Muscle of leg (tissue), 16 donors: ENCODE measurements at places on chromosomes 7 and 10.

GRCh38 chr7:130699686-130700085, 13.3 kb upstream of the TSGA13 start:
- no peaks in the 10 kb centered on the region for H3K36me3 ChIP-seq
- H3K27me3 ChIP-seq: no peaks in the 10 kb centered on the region
- no peaks in the 10 kb centered on the region for H3K4me1 ChIP-seq

DNA sequence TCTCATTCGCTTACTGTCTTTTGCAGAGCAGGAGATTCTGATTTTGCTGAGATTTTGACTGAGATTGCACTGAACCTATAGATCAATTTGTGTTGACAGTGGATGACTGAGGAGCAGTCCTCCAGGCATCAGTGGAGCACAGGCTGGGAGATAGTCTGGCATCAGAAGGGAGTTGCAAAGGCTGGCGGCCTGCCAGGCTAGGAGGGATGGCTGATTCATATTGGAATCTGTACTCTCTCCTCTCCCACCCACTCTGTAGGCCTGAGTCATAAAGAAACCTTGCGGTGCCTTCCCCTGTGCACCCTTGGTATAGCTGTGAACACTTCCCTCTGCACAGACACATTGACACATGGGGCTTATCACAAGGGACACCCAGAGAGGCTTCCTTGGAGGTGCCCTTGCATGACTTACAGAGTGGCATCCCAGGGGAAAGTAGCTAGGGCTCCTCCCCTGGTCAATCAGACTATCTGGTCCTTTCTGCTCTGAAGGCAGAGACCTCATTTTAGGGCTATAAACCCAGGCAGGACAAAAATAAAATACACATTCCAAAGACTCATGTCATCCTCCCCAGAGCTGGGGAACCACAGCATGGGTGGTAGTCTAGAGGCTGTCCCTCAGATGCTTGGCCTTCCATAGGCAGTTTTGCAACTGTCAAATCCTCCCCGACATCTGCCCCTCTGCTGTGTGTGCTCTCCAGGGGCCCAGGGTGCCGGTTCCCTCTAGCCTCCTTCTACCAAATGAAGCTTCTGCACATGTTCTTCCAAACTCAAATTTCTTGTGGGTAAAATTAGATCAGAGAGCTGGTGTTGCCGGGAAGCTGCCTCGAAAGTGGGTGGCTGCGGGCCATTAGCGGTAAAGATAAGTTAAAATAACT, 37.4 kb upstream of the EEPD1 start:
- H3K36me3 ChIP-seq: no peaks in the 10 kb centered on the region
- no peaks in the 10 kb centered on the region for H3K27me3 ChIP-seq
- peaks cover 18% of the 10 kb centered on the region for H3K4me1 ChIP-seq
- H3K4me3 ChIP-seq: no peak overlapping the region

DNA sequence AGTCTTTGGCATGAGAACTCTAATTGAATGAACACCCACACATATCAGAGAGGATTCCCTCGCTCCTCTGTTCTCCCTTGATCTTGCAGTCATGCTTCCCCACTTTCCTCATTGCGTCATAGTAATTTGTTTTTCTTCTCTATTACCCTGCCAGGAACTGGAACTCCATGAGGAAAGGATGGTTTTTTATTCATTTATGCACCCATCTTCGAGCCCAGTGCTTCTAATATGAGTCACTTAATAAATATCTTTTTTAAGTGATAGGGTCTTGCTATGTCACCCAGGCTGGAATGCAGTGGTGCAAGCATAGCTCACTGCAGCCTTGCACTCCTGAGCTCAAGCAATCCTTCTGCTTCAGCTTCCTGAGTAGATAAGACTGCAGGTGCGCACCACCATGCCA, 83.5 kb downstream of the OTUD1 start:
- H3K27ac ChIP-seq: no peak overlapping the region
- DNase-seq: no peak
- no peaks in the 10 kb centered on the region for H3K27me3 ChIP-seq

DNA sequence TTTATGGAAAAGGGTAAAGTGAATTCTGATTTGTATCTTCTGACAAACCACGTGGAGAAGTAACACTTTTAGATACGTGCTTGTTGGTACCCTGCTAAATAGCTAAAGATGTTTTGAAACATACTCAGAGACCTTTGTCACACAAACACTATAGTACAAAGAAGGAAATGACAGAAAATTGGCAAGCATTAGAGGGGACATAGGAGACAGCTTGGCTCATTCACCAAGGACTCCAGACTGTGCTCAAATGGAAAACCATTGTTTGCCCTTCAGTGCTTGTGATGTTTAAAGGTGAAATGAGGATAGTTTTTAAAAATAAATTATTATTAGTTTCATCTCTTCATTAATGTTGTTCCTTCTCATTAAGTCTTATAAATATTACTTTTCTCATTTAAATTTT, 34.0 kb upstream of the CD36 start:
- H3K27me3 ChIP-seq: no peaks in the 10 kb centered on the region
- DNase-seq: peak; percentile 20
- H3K36me3 ChIP-seq: no peaks in the 10 kb centered on the region
- H3K4me1 ChIP-seq: peaks cover 2% of the 10 kb centered on the region
- no peak overlapping the region for H3K4me3 ChIP-seq

DNA sequence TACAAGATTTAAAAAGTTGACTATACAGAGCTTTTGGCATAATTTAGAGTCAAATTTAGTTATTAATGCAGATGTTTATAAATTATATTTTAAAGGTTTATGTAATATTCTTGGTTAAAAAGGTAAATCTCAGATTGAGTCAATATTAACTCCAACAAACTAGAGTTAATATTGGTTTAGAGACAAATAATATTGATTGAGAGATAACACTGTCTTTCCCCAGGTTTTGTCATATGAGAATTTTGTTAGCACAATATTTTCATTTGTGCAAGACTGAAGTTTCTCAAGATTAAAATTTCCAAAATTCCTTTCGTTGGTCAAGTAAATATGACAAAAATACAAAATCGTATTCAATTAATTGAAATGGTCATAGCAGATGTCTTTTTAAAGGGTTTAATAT, 12.9 kb upstream of the AKR1D1 start:
- no peak overlapping the region for H3K4me3 ChIP-seq
- no peaks in the 10 kb centered on the region for H3K27me3 ChIP-seq
- no peaks in the 10 kb centered on the region for H3K36me3 ChIP-seq
- H3K27ac ChIP-seq: no peak overlapping the region
- H3K4me1 ChIP-seq: no peaks in the 10 kb centered on the region
- no peak for DNase-seq

DNA sequence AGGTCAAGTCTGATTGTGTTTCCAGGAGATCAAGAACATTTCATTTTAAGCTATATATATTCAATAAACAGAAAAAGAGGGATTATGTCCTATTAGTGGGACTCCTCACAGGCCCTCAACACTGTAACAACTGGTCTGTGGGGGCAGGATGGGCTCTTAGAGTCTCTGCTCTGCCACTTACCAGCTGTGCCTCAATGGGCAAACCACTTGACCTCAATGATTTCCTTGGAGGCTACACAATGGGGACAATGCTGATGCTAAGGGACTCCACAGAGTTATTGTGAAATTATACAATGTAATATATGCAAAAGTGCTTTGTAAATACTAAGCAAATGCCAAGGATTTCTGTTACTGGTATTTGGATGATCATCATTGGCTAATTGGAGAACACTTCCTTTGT, 33.2 kb upstream of the MXI1 start:
- peaks cover 10% of the 10 kb centered on the region for H3K4me1 ChIP-seq
- peaks cover 14% of the 10 kb centered on the region for H3K27me3 ChIP-seq
- no peak overlapping the region for H3K27ac ChIP-seq
- H3K36me3 ChIP-seq: no peaks in the 10 kb centered on the region
- no peak overlapping the region for H3K4me3 ChIP-seq

DNA sequence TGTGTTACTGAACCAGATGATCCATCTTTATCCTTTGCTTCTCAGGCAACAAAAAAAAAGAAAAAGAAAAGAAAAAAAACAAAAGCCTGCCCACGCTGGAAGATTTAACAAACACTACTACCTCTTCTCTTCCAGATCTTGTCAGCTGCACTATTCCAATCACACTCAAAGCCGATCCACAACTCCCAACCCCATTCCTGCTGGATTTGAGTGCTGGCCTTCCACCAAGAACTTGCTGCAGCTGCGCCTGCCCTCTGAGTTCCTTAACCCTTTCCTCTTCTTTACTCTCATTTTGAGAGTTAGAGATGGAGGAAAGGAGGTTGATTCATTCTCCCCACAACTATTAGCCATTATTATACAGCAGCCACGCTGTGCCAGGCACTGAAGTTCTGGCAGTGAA, 16.0 kb upstream of the ITGA8 start:
- no peaks in the 10 kb centered on the region for H3K36me3 ChIP-seq
- DNase-seq: peak; percentile 98
- H3K4me3 ChIP-seq: no peak overlapping the region
- peak overlapping the region; percentile 71 for H3K27ac ChIP-seq

GRCh38 chr7:116258734-116259133, 48.4 kb downstream of the TES start:
- H3K27ac ChIP-seq: no peak overlapping the region
- H3K36me3 ChIP-seq: no peaks in the 10 kb centered on the region
- DNase-seq: peak; percentile 80
- H3K27me3 ChIP-seq: no peaks in the 10 kb centered on the region
- H3K4me3 ChIP-seq: no peak overlapping the region
- no peaks in the 10 kb centered on the region for H3K4me1 ChIP-seq

DNA sequence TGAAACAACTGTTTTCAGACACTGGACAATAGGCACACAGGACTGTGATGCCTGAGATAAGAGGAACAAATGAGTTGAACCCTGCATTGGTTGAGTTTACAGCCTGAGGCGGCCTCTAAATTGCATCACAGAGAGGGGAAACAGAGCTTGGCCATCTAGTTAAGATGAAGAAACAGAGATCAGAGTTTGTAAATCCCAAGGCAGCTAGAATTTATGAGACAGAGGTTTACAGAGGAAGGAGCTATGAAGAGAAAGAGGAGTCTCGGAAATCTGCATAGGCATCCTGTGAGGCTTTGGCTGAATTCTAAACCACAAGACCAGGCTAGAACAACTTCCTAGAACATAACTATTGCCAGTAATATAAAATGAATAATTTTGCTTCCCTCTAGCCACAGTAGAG, 41.0 kb upstream of the OIT3 start:
- no peaks in the 10 kb centered on the region for H3K27me3 ChIP-seq
- H3K36me3 ChIP-seq: peaks cover 7% of the 10 kb centered on the region
- DNase-seq: no peak
- no peaks in the 10 kb centered on the region for H3K4me1 ChIP-seq

DNA sequence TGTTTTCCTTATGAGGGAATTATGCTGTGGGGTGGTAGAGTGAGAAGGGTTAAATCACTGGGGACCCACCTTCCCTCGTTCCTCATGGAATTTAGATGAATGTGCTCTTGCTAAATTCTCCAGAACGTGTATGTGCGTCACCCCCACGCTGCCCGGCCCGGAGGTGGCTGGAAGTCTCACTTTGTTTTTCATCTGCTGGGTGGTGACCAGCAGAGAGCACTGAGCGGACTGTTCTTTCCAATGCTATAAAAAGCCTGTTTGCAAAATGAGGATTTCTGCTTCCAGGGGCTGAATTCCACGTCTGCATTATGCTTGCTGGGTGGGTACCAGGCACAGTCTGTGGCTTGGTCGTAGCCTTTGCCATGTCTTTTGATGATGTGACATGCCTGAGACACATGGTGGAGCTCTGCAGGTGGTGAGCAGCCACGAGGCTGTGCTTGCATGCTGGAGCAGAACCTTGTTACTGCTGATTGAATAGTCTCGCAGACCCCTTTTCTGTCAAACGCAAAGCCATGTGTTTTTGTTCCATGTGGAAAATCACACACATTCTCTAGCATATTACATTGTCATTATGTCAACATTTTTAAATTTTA, 31.9 kb upstream of the INSYN2A start:
- H3K4me1 ChIP-seq: peaks cover 2% of the 10 kb centered on the region
- peak; percentile 34 for DNase-seq
- H3K36me3 ChIP-seq: no peaks in the 10 kb centered on the region

GRCh38 chr7:30671793-30672465, 10.3 kb downstream of the CRHR2 start:
- peaks cover 13% of the 10 kb centered on the region for H3K27me3 ChIP-seq
- H3K4me1 ChIP-seq: no peaks in the 10 kb centered on the region
- no peak overlapping the region for H3K27ac ChIP-seq
- DNase-seq: peak; percentile 83
- H3K4me3 ChIP-seq: no peak overlapping the region

DNA sequence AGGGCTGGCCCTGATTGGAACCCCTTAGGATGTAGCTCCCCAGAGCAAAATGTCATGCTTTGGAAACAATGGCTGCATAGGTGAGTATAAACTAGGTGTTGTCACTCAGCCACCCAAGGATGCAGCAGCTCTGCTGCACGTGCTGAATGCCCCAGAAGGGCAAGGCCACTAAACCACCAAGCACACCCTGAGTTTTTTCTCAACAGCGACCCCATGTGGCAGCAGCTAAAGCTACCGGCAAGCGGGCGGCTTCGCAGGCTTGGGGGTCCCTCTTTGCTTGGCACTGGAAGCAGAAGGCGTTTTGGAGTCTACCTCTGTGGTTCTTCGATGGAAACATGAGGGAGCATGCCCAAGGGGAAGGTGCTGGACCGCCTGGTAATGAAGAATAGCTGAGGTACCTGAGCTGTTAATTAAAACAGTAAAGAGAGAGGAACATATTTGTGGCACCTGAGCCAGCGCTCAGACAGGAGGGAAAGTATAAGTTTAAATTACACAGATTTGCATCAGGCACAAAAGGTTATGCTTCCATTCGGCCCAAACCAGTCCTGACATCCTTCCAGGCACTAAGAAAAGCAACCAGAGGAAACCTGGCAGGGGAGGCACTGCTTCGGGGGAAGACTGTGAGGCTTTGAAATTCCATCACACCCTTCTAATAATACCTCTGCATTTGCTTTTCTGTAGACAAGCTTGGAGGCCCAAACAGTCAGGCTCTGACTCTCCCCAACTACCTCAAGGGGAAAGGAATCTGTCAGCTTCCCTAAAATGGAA, 152.1 kb downstream of the GFRA1 start:
- no peak overlapping the region for H3K4me3 ChIP-seq
- no peak overlapping the region for H3K27ac ChIP-seq
- H3K4me1 ChIP-seq: peaks cover 22% of the 10 kb centered on the region
- H3K36me3 ChIP-seq: peaks cover 10% of the 10 kb centered on the region
- peak; percentile 54 for DNase-seq

DNA sequence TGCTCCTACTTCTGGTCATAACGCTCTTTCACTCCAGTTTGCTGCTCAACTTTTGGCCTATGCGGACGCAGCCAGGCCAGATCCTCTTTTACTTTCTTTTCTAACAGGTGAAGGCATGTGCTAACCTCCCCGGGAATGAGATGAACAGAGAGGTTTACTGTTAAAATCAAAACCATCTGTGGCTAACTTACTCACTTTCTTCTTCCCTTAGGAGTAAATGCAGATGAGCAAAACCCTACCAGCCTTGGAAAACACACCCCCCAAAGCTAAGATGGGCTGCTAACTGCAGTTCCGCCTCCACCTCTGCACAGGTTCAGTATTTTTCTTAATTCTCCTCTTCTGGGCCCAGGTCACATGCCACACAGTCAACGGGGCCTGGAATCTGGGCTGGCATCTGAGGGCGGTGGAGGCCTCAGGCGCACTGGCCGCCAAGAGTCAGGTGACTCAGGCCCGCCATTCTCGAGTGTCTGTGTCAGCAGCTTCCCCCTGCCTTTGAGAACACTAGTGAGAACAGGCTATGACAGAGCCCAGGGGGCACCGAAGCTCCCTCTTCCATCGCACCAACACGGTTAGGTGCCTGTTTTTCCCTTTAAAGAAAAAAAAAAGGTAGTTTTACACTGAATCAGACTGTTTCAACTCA, 11.1 kb downstream of the FAM53B start:
- H3K27me3 ChIP-seq: no peaks in the 10 kb centered on the region
- no peak overlapping the region for H3K4me3 ChIP-seq
- H3K4me1 ChIP-seq: peaks cover 80% of the 10 kb centered on the region
- DNase-seq: peak; percentile 66
- H3K36me3 ChIP-seq: peaks cover 25% of the 10 kb centered on the region
